ENCODE measurements at places on chromosomes 7 and 10.

DNA sequence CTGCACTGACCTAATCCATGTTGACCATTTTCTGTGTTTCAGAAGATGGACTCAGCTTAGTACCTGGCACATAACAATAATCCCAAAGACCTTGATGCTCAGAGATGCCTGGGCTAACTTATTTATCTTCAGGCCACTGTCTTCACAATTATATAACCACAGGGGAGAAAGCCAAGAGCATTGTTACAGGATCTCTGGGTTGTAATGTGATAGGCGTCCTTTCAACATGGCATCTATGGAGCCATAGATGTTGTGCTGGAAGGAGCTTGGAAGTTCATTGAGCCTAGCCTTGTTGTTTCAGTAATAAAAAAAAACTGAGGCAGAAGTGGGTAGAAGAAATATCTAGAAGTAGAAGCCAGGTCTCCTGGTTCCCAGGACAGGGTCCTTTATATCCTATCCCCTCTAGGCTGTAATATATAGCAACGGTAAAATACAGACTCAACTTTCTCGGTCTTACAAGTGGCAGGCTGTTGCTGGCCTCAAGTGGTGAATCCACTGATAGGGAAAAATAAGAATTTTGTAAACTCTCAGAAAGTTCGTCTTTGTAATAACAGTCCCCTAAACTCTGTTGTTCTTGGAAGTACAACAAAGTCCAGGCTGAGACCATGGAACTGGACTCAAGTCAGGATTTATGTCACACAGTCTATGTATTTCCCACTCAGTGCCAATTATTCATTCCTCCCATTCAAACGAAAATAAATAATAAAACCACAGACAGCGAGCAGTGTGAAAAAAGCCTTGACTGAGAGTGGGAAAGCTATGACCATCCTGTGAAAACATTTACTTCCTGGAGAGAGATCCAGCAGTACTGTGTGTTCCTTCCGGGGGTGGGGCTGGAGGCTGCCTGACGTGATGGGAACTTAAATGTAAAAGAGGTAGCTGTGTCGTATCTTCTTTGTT is 277.6 kb downstream of the REEP3 start:
- DNase-seq, result no peak

DNA sequence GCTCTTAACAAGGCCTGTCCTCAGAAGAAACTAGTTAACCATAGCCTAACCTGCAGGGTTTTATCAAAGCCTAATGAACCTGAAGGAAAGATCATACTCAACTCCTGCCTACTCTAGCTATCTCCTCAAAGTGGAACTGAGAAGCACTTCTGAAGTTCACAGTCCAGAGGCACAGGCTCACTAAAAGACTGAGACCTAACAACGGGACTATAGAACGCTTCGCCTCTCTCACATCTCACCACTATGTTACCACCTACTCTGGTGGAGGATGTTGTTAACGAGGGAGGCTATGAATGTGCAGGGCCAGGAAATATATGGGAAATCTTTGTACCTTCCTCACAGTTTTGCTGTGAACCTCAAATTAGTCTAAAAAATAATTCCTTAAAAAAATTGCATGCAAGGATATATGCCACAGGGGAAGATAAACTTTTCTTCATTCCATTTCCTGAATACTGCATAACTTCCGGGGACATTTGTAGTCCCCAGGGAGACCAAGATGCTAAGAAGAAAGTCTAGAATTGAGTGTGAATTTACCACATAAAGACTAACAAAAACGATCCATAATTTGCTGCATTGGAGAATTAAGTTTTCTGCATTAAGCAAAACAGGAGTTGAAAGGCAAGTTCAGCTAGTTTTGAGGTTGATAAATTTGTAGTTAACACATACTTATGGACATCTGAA is 21.6 kb downstream of the LIPJ start:
- no peak for DNase-seq

DNA sequence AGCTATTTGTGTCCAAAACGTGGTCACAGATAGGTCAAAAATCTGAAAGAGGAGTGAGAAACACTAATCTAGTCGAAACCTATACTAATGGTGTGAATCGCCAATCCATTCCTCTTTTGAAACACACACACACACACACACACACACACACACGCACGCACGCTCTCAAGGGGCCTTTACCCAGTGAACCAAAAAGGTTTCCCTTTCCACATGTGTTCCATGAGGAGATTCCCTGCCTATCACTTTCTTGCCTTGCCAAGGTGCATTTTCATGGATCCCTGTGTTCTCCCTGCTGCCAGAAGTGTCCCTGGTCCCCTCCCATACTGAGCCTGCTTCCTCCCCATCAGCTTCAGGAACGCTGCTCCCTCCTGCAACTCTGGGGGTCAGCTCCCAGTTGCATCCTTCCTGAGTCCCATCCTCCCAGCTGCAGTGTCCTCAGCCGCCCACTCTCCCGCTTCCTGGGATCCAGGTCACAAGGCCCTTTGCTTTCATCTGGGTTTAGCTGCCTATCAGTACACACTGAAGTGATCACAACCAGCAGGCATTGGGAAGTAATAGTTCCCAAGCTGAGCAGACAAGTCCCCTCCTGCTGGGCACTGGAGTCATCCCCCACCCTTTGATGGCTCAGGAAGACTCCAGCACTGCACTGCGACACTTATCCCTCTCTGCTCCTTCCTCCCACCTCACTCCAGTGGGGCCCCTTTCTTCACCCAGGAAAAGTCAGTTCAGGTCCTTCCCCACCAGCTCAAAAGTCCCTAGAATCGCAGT is 49.2 kb upstream of the KCNMA1 start:
- no peak for DNase-seq

DNA sequence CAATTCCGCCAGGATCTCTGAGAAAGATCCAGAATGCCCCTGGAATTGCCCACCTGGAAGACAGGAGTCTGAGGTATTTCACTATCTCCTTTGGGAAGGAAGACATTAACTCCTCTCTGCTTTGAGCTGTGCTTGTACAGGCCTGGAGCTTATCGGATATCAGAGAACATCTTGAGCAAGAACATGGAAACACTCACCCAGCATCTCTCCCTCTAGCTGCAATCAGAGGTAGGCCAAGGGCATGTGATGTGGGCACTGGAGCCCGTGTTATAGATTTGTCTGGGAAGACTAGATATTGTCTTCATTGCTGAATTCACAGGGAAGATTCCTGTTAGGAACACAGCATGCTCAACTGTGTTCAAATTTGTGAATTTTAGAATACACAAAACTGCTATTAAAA is 233.9 kb downstream of the PHF14 start:
- no peak for DNase-seq

DNA sequence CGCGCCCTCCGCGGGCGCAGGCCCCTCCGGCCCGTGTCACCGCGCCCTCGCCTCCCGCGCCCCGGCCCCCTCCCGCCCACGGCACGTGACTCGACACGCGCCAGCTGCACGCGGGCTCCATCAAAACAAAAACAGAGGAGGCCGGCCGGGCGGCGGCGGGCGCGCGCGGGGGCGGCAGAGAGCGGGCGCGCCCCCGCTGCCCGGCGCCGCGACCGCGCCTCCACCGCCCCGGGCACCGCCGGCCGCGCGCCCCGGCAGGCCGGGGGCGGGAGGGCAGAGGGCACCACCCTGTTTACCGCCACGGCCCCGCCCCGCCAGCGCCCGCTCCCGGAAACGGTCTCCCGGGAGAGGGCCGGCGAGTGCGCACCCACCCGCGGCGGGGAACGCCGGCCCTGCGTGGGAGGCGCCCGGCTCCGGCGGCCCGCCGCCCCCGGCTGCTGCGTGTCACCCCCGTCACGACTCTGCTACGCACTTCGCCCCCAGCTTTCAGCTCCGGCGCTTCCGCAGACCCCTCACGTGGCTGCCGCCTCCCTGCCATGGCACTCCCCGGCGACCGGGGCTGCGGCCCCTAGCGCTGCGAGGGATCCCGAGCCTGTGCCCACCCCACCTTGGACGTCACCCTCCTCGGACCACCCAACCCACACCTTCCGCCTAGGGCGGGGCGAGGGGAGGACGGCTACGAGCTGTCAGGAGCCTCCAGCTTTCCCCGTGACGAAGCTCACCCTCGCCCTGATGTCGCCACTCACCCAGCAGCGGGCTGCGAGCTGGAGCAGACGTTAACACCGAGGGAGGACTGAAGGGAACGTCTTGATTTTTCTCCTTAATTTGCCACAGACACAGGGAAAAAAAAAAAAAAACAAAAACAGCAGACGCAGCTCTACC is 221.6 kb upstream of the MKLN1 start:
- peak; percentile 17 for DNase-seq

DNA sequence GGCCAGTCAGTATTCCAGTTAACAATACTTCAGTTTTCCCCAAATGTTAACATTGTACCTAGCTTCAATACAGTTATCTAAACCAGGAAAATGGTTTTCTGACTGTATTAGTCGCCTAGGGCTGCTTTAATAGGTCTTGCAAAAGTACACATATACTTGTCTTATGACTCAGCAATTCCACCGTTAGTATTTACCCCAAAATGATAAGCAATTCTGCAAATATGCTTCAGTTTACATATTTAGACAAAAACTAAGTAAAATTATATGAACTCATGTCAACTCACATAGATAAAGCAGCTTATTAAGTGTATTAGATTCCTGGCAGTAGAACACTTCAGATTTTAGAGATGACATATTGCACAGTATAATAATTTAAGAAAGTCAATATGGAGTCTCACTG is 363.3 kb downstream of the ARL4A start:
- no peak for DNase-seq

- DNase-seq, result no peak
Measured at GRCh38 chr10:130412317-130412716, 276.1 kb downstream of the GLRX3 start.

DNA sequence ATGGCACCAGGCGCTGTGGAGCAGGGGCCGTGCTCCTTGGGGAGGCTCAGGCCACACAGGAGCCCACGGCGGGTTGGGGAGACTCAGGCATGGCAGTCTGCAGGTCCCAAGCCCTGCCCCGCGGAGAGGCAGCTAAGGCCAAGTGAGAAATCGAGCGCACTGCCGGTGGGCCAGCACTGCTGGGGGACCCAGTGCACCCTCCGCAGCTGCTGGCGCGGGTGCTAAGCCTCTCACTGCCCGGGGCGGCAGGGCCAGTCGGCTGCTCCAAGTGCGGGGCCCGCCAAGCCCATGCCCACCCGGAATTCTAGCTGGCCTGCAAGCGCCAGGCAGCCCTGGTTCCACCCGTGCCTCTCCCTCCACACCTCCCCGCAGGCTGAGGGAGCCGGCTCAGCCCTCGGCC is 57.1 kb downstream of the COL28A1 start:
- DNase-seq, result no peak

GRCh38 chr7:111370002-111370401 is 192.3 kb downstream of the IMMP2L start:
- DNase-seq, result no peak

Measured in cortex of kidney (tissue), 1 donor.